ENCODE measurements at places on chromosomes 4 and X.

- DNase-seq, result no peak
Observed at GRCh38 chrX:131985526-131986049, 37.5 kb upstream of the STK26 start.

DNA sequence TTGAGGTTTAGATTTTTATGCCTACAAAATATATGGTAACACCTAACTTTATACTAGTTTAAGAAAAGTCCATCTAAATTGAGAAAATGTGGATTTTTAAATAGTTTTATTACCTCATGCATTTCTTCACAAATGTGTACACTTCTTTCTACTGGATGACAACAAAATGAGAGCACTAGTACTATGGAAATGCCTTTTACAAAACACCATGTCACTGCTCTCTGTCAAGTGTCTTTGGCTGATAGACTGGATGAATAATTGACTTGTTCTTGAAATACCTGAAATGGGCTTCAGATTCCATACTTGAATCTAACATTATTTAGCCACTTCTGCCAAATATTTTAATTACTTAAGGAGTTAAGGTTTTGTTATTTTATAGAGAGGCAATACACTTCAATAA lies 49.5 kb downstream of the AMELX start:
- no peak for DNase-seq

- DNase-seq, result no peak
Observed at GRCh38 chrX:37627602-37628001, 56.1 kb downstream of the LANCL3 start.

DNA sequence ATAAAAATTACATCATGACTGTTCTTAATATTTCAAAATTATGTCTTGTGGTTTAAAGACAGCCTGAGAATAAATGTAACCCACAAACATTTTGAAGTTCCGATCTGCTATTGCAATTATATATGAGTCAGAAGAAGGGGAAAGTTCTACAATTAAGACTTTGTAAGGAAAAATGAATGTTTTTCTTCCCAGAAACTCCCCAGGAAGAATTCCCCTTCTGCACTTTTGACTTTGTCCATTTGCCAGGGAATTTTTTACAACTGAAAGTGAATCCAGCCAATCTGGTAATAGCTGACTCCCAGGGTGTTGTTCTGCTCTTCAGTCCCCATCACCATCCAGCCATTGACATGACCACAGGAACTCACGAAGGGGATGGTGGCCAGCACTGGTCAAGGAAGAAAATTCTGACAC lies 61.6 kb upstream of the NOCT start:
- DNase-seq, result no peak

- no peak for DNase-seq
Observed at GRCh38 chr4:91436556-91436955, 867.2 kb upstream of the GRID2 start.

- DNase-seq, result no peak
Observed at GRCh38 chrX:48864210-48864609, 28.8 kb upstream of the PCSK1N start.

DNA sequence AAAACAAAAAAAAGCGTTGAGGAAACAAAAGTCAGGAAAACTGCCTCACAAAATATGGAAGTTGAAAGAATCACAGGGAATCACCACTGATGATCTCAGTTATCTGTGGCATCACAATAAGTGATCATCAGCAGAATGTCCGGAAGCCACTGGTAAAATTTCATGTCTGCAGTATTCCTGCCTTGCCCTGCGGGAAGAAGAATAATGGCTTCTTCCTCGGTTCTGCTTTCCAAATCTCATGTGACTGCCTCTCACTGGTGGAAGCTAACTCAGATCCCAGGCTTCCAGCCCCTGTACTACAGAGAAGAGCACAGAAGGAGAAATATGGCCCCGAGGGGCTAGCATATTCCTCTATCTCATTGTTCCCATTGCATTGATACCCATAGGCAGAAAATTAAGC lies 12.7 kb upstream of the ZNF330 start:
- no peak for DNase-seq

GRCh38 chr4:64893205-64893604 lies 484.0 kb upstream of the TECRL start:
- no peak for DNase-seq

DNA sequence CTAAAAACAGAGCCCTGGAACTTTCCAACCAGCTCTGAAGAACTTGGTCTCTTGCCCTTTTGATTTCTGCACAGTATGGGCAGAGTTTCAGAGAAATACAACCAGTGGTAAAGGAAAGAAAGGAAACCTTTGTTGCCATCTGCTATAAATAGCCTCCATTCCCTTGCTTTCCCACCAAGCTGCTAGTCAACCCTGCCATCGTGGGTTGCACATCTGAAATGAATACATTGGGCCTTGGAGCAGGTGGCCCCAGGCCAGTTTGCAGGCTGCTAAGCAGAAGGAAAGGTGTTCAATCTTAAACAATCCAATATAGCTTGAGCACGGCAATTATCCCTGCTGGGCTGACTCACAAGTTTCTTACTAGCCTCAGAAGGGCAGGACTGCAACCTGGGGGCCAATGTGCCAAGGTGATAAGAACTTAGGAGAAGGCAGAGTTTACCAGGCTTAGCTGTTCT lies 142.5 kb downstream of the PPARGC1A start:
- DNase-seq, result no peak

- no peak for DNase-seq
Observed at GRCh38 chrX:6661736-6662135, 126.8 kb upstream of the VCX3A start.

DNA sequence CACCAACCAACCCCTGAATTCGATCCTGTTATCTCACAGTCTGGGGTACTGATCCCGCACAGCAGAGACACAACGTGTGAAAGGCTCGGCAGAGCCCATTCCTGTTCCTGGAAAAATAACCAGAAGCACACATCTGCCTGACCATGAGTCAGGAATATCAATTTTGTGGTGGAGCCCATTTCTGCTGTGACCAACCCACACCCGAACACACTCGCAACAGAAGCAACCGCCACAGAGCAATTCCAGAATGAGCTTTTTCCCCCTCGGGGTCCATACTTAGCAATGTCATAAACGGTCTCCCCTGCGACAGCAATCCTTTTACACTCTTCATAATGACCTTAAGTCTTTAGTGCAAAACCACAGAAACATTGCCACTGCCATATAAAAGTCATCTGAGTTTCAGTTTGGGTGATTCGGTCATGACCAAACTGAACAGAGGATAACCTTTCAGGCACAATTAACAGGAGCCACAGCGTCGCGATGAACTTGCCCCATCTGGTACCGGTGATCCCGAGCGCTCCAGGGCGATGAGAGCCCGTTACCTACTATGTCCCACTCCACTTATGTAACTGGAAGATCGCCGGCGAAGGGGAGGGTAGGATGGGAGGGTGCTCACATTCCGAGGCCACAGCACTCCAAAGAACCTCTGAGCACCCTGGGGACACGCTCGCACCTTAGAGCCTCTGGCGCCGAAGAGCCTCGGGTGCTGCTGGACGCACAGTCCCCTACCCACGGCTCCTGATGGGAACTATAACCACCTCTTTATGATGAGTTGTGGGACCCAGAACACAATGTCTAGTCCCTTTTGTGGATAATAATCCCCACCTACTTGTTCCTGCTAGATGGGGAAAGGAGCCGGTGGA lies 1.1 kb downstream of the MECP2 start:
- no peak for DNase-seq

DNA sequence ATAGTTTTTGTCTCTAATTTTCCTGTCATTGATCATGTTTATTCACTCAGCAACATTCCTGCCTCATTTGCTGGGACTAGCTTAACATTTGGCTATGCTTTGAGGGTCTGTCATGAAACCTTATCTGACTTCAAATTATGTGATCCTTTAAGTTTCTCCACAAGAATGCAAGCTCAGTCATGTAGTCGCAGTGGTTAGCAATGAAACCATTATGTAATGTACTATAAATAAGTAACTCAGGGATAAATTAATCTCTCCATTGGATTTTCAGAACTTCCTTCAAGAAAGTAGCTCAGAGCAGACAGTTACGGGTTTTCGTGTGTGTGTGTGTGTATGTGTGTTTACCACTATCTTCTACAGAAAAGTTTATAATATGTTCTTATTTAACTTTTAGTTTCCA lies 993.6 kb downstream of the ADGRL3 start:
- DNase-seq, result no peak

DNA sequence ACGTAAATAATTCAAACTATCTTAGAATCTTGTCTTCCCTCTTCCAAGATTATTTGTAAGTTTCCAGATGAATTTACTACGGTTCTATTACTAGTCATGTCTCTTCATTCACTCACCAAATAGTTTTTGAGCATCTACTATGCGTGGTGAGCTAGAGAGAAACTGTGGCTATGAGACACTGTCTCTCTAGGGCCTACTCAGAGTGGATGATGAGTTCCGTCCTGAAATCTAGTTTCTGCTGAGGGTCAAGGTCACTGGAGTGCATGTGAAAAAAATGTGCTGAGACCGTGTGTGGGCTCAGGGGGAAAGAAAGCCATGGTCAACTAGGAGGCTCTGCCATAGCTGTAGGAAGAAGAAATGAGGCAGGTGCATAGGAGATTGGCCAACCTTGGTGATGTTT lies 320.2 kb upstream of the GATB start:
- no peak for DNase-seq

GRCh38 chr4:156695163-156695562 lies 276.4 kb downstream of the PDGFC start:
- no peak for DNase-seq

DNA sequence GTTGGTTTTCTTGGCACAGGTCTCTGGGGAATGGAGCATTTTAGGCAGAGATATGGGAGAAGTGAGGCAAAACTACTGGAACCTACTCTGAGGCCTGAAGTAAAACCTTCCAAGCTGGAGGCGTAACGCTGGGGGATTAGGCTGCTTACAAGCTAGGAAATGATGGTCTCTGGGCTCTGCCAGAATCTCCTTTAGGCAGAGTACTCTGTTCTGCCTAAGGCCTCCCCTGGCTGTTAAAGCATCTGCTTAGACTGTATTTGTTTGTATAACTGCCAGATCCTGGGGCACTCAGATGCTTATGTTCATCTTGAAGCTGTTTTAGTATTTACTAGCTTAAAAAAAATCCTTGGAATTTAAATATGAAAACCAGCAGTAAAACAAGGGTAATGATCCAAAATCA lies 822.2 kb downstream of the RPA4 start:
- DNase-seq, result no peak

DNA sequence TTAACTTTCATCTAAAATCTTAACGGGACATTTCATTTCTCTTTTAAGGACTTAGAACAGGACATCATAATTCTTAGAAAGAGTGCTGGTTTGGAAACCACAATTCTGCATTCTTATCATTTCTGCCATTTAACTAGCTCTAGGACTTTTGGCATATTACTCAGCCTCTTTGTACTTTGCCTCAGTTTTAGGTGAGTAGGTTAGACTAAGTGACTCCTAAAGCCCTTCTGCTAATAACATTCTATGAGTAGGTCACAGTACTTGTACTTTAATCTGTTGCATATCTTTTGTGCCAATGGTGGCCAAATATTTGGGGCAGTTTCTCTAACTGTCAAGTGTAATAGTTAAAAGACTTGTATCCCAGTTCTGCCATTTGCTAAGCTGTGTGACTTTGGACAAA lies 115.4 kb upstream of the NUDT6 start:
- no peak for DNase-seq

GRCh38 chr4:150342945-150343344 lies 239.0 kb upstream of the MAB21L2 start:
- no peak for DNase-seq

GRCh38 chr4:98748609-98749008 lies 90.2 kb upstream of the TSPAN5 start:
- DNase-seq, result no peak

- no peak for DNase-seq
Observed at GRCh38 chr4:145898926-145899531, 39.6 kb downstream of the ZNF827 start.

DNA sequence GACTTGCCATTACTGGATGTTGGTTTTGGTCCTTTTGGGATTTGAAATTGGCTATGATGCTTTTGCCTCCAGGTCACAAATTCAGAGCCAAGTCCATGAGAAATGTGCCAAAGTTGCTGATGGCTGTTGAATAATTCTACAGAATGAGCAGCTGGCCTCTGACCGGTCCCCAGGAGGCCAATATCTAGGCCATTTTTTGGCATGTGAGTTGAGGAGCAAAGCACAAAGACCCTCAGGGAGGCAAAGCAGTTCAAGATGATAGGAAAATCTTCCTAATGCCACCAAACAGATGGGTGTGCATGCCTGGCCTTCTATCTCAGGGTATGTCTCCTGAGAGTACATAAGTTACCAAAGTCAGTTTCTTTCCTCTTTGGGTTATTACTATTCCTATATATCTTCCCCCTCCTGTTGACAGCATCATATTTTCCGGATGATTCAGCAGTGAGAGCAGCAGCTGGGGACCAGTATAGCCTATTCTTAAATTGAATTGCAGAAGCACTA lies 44.4 kb downstream of the SEL1L3 start:
- DNase-seq, result no peak

- DNase-seq, result no peak
Observed at GRCh38 chrX:4579999-4580398, 866.5 kb upstream of the PRKX start.

DNA sequence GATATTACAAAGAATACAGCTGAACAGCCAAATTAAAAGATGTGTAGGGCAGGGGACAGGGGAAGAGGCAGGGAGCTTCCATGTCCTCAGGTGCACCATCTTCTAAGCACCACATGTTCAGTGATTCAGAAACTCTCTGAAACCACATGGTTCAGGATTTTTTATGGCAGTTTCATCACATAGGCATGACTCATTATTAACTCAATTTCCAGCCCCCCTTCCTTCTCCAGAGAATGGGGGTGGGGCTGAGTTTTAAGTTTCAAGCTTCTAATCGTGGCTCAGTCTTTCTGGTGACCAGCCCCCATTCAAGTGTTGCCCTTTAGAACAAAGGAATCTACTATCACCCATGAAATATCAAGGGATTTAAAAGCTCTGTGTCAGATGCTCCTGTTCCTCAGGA lies 317.8 kb upstream of the GALNT7 start:
- no peak for DNase-seq

GRCh38 chr4:141339966-141340365 lies 119.3 kb downstream of the ZNF330 start:
- no peak for DNase-seq

- DNase-seq, result no peak
Observed at GRCh38 chr4:75566911-75567310, 11.0 kb downstream of the ODAPH start.

GRCh38 chrX:65034292-65034667 lies 58.0 kb upstream of the ZC4H2 start:
- no peak for DNase-seq

DNA sequence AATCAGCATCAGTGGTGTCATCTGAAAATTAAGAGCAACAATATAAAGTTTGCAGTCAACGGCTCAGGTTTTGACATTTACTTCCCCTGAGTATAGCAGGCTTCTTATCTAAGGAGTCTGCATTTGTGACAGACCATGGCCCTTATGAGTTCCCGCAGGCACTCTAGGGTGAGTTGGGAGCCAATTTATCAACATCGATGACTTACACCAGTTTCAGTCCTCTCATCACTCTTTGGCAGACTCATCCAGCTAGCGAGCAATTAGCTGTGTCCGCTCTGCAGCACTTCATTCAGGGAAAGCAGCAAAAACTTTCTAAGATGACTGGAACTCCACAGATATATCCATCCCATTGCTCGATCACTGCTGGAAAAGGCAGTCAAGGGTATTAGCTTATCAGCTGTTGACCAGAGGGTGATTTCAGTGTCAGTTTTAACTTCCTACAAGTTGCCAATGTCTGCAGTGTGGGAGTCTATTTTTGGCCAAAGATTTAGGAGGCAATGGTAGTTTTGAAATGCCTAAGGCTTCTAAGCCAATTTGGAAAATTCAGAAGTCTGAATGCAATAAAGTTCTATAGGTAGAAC lies 625.1 kb upstream of the TENM3 start:
- no peak for DNase-seq

GRCh38 chrX:14363728-14364127 lies 165.6 kb upstream of the GLRA2 start:
- no peak for DNase-seq

GRCh38 chrX:11641349-11642065 lies 24.2 kb downstream of the ARHGAP6 start:
- no peak for DNase-seq

Data from stimulated activated CD8-positive, alpha-beta memory T cell treated with anti-CD3 and anti-CD28 coated beads, Interleukin-15, amount 100 ng/mL, for 1 hour (primary cell).